PC-3 (cell line): ENCODE measurements at places on chromosomes 6 and 20. TPM values are rescaled to one million over a fixed set of nuclear protein-coding genes. Genes with fewer than 3 reads are reported as not detected.

DNA sequence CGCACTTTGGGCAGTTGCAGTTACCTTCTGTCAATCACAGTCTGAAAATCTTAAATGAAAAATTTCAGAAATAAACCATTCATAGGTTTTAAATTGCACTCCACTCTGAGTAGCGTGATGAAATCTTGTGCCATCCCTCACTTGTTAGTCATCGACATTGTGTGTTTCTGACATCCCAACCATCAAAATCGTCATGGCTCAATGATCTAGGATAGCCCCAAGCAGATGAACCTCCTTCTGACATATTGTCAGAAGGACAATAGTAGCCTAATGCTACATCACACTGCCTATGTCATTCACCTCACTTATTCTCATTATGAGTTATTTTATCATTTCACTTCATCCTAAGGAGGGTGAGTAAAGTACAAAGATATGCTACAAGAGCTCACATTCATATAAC is 284.8 kb downstream of the PTPRK start:
- no peak for DNase-seq

DNA sequence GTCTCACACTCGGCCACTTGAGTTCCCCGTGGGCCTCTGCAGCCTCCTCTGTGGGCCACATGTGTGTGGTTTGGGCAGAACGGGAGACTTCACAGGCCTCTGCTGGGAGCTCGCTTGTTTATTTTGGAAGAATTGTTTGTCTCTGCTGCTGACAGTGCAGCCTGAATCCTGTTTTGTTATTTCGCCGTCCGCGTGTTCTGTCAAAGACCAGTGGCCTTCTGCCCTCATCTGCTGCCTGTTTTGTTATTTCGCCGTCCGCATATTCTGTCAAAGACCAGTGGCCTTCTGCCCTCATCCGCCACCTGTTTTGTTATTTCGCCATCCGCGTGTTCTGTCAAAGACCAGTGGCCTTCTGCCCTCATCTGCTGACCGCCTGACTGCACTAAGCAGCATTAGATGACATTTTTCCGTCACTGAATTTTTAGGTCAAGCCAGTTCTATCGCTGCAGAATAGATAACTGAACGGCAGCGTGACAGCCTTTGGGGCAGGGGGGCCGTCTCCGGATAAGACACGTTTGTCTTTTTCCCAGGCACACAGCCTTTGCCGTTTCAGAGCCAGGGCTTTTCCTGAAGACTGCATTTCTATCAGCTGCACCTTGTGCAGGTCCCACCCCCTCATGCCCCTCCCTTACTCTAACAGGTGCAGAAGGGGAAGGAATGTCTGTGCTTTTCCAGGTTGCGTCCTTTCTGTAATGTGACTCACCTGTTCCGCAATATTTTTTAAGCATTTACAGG is 158.5 kb upstream of the AFDN start:
- no peak for DNase-seq

- no peak for DNase-seq
Measured at GRCh38 chr6:32627249-32627648, 10.0 kb upstream of the HLA-DQA1 start.

DNA sequence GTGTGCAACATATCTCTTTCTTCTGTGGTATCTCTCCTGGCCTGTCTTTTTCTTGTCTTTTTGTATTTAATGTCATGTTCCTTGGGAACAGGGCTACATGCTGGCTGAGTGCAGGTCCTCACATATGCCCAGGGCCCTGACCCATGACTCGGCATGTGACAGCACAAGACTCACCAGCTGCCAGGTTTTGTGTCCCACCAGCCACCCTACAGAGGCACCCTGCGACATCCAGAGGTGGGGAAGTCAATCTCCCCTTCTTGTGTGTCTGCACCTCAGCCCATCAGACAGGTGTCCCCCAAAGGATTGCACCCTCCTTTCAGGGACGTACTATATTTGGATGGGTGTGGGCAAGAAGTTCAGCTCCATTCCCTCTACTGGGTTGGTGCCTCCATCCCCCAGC is 576.3 kb downstream of the RNF144B start:
- no peak for DNase-seq

DNA sequence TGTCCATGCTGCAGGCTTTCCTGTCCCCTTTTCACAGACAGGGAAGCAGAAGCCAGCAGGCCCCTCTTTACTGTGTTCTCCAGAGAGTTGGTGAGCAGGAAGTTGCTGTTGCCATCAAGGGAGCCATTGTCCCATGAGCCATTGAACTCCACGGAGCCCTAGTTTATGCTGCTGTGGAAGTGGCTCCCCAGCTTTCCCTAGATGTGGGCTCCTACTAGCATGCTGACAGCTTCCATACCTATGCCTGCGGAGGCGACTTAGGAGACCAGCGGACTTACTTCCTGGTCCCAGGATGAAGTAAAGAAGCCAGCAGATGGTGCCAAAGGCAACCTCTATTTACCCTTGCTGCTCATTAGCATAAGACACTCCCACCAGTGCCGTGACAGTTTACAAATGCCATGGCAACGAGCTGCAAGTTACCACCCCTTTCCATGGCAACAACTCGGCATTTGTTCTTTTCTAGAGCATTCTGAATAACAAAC is 30.8 kb upstream of the FKBP1A start:
- peak; percentile 53 for DNase-seq

GRCh38 chr6:126907996-126908395 is 210.5 kb upstream of the RSPO3 start:
- no peak for DNase-seq

Gene FAM83C
- total RNA-seq: 0.12 TPM in 1 of 2 replicates, not detected in the other

Gene SYCP2
- total RNA-seq: 0.86 and 1.8 TPM in 2 replicates

Gene KCNK16
- not detected in 2 replicates for total RNA-seq

Gene CCN6
- total RNA-seq: not detected in 2 replicates

Gene CCN5
- total RNA-seq: 0.26 TPM in 1 of 2 replicates, not detected in the other
